Urothelium cell line (cell line): ENCODE measurements at places on chromosomes 2 and 18.
A peak's percentile ranks its signal among the peaks of the same experiment; 100 is the strongest.

- peak; percentile 75 for DNase-seq
Measured at GRCh38 chr18:54828281-54828881, at the start of gene RAB27B. TSS of gene RAB27B (plus strand) at chr18:54828477. CDS start at chr18:54877586, 49,109 bp downstream.

DNA sequence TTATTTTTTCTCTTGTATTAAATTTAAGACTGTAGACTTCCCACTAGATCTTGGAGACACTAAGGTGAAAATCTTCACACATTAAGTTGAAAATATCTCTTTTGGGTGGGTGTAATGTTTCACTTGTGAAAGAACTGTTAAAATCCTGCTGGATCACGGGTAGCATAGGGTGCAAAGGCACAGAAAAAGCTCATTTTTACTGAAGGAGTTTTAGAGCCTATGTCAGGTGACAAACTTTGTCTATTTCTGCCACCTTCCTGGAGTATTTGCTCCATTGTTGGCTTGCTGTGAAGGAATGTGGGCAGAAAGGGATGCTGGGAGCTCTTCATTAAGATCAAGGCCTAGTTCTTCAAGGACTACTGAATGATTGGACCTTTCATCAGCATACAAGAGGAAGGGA lies 119.4 kb downstream of the FMNL2 start:
- DNase-seq, result no peak

GRCh38 chr2:60976875-60977561 lies 40.5 kb upstream of the PEX13 start:
- no peak for DNase-seq

GRCh38 chr2:30584116-30584515 lies 137.1 kb downstream of the LCLAT1 start:
- DNase-seq, result no peak

GRCh38 chr2:126661702-126662500 lies 5.9 kb downstream of the GYPC start:
- no peak for DNase-seq

DNA sequence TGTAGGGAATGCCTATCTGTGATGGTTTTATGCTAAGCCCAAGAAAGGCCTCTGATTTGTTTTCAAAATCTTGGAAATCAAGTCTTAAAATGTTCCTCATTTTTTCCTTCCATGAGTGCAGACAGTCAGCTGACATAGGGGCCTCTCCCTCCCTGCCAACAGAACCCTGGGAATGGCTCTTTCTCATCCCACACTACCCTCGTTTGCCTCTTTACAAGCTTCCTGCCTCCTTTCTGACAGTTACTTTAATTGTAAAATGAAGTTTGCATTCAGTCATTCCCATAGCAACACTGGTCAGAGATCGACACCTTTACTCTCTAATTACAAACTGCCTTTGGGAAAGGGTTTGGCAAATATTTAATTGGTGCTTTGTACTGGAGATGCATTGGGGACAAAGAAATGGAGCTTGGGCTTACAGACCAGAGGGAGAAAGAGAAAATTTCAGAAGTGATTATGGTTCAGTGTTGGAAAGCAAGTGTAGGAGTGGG lies 25.4 kb downstream of the KIF5C start:
- no peak for DNase-seq

- no peak for DNase-seq
Measured at GRCh38 chr2:210456571-210456970, 20.0 kb downstream of the LANCL1 start.
